ENCODE measurements at places on chromosomes 2 and 18.

DNA sequence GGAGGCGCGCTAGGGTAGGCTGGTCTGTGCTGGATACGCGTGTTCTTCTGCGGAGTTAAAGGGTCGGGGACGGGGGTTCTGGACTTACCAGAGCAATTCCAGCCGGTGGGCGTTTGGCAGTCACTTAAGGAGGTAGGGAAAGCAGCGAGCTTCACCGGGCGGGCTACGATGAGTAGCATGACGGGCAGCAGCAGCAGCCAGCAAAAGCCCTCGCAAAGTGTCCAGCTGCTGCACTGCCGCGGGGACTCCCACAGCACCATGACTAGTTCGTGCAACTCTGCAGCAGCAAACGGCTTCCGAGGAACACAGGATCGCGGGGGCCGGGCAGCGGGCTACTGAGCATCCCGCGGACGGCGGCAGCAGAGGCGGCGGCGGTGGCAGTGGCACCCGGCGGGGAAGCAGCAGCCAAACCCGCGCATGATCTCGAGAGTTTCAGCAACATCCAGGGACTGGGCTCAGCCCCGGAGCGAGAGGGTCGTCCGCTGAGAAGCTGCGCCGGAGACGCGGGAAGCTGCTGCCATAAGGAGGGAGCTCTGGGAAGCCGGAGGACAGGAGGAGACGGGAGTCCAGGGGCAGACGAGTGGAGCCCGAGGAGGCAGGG lies 368 bp downstream of the TMEFF2 start:
- peak; percentile 74 for DNase-seq

DNA sequence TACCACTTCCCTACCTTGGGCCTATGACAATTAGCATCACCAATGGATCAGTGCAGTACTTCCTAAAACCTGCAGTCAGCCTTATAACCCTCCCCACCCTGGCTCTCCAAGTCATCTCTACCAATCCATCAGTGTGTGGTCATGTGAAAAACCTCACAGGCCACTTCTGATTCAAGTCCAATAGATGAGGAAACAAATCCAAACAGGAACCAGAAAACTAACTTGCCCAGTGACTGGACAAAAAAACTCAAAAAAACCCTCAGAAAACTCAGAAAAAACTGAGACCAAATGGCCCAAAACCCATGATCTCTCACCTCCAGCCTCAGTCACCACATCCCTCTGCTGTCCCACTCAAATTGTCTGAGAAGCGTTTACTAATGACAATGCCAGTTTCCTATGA lies 43.3 kb downstream of the TGFA start:
- DNase-seq: no peak

DNA sequence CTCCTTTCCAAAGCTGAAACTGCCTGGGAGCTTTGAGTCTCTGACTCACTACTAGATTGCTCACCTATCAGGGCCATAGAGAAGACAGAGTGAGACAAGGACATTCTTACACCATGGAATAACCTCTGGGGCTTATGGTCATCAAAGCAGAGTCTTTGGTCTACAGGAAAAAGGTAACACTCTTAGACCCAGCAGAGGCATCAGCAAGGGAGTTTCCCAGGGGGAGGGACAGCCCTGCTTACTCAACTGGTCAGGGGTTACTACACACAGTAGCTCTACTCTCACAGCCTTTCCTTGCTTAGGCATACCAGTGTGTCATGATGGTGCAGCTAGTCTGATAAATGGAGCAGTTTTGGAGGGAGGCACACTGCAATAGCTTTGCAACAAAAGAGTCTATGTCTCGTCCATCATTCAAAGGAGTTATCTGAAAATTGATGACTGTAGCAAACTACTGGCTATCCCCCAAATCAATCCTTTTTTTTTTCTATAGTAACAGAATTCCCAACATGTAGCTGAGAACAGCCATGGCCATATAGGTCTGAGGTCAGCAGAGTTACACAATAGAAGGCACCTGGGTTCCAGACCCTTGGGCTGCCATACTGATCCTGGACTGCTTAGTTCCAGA lies 22.4 kb upstream of the CD28 start:
- DNase-seq: no peak

GRCh38 chr2:101341901-101342624 lies 33.6 kb upstream of the RNF149 start:
- peak; percentile 81 for DNase-seq

DNA sequence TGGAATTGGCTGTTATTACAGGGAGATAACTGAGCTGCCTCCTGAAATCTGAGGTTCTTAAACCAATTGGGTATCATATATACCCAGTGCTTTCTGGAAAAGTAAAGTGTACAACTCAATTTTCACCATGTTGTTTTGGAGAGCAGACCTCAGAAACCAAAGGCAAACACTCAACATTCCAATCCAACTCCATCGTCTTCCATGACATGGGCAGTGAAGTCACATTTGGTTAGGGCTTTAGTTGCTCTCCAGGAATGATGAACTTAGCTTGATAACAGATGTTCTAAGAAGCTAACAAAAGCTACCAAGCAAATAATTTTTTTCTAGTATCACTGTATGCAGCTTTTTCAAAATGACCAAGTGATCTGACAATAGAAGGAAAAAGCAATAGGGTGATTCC lies 107.0 kb upstream of the SLC35G4 start:
- no peak for DNase-seq

- no peak for DNase-seq
Observed at GRCh38 chr2:14827226-14828023, 194.9 kb downstream of the LRATD1 start.

- no peak for DNase-seq
Observed at GRCh38 chr2:172153156-172153555, 50.5 kb upstream of the DLX2 start.

- DNase-seq: no peak
Observed at GRCh38 chr2:1705557-1706076, 38.7 kb downstream of the PXDN start.

DNA sequence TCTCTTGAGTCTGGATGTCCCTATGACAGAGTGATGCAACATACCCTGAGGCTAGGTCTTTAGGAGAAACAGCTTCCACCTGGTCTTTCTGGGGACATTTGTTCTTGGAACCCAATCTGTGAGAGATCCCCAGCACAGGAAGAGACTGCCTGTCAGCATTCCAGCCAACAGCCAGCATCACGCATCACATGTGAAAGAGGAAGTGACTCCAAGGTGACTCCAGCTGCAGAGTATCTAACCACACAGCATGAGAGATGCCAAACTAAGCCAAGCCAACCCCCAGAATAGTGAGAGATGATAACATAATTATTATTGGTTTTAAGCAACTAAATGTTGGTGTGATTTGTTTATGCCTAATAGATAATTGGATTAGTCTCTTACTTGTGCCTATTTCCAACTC lies 35.7 kb downstream of the C18orf63 start:
- no peak for DNase-seq

DNA sequence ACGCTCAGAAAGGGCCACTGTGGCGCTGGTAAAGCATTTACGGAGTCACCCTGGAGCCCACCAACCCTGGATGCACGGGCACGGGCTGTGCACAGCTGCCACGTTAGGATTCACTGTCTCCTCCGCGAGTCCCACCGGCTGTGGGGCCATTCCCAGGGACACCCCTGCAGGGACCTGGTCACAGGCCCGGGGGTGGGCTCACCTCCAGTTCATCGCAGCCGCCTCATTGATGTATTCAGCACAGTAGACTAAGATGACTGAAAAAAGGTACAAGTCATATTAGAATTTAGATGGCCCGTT lies 4.7 kb downstream of the TMEM18 start:
- DNase-seq: no peak

DNA sequence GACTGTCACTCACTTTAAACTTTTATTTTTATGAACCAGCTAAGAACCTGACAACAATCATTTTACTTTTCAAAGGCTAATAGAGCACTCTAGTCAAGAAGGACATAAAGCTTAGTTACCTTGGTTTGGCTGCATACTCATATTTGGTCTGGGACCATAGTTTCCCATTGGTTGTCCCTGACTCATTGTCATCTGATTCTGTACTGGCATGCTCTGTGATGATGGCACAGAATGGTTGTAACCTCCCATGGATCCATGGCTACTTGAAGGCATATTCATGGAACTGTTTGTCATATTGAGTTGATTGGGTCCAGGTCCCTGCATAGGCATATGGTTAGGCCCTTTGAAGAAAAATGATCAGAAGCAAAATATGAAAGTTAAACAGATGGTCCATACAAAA lies 37.9 kb downstream of the SS18 start:
- DNase-seq: no peak

DNA sequence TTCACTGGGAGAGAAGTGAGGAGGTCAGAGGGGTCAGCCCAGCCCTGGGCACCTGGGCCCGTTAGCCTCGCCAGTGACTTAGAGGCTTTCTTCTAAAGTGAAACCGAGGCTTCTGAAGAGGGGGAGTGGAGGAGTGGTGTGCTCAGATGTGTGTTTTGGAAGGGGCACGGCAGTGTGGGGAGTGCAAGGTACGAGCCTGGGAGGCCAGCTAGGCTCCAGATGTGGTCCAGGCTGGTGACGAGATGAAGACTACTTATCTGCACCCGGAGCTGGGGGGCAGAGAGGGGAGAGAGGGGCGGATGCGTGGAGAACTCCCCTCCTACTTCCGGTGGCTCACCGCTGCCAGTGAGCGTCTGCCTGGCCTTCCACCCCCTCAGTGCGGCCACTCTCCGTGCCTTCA lies 371.3 kb upstream of the HS6ST1 start:
- DNase-seq: no peak

GRCh38 chr2:151918308-151918707 lies 90.1 kb upstream of the ARL5A start:
- DNase-seq: no peak

DNA sequence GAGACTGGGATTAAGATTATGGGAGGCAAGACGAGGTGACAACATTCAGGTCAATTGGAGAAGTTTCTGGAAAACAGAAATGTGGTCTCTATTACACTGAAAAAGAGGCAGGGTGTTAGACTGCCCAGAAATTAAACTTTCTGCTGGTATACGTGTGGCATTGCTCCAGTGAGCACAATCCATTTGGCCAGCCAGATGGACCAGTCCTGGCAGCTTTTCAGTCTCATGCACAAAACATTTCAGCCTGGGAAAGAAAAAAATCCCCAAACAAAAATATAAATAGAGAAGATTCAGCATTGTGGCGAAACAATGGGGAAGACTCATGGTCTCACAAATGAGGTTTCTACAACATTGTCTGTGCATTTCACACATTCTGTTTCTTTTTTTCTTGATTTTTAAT lies 113.9 kb downstream of the HNMT start:
- peak; percentile 62 for DNase-seq

- DNase-seq: no peak
Observed at GRCh38 chr2:238642973-238643372, 204.9 kb upstream of the TWIST2 start.

GRCh38 chr18:68489013-68489792 lies 225.7 kb downstream of the TMX3 start:
- no peak for DNase-seq

Data from brain (organoid and tissue), 16 donors.